Thoracic aorta endothelial cell (primary cell): ENCODE measurements at places on chromosomes 7 and 10. TPM values are rescaled to one million over a fixed set of nuclear protein-coding genes. Genes with fewer than 3 reads are reported as not detected.

The MYOZ1 gene
- total RNA-seq: not detected in 2 replicates

The RNLS gene
- total RNA-seq: 3.2 and 5.7 TPM in 2 replicates

The C7orf57 gene
- total RNA-seq: 0.07 TPM in 1 of 2 replicates, not detected in the other

The PSD gene
- total RNA-seq: 0.07 and 0.13 TPM in 2 replicates

The HPSE2 gene
- not detected in 2 replicates for total RNA-seq

The LIPN gene
- not detected in 2 replicates for total RNA-seq

The NEUROG3 gene
- not detected in 2 replicates for total RNA-seq

The AKR1C3 gene
- 98.7 and 144 TPM in 2 replicates for total RNA-seq

The SPDYE6 gene
- total RNA-seq: not detected in 2 replicates

The ASAH2 gene
- 0.27 and 0.43 TPM in 2 replicates for total RNA-seq

The ABI1 gene
- total RNA-seq: 61.3 and 71.2 TPM in 2 replicates

The CREB5 gene
- 5.9 and 6.9 TPM in 2 replicates for total RNA-seq

The CPED1 gene
- 0.86 and 1.3 TPM in 2 replicates for total RNA-seq

The CRHR2 gene
- total RNA-seq: not detected in 2 replicates

The FOXI2 gene
- not detected in 2 replicates for total RNA-seq

The CALML3 gene
- total RNA-seq: not detected in 2 replicates

The TUBB8 gene
- 0.07 TPM in 1 of 2 replicates, not detected in the other for total RNA-seq

The KIAA1549 gene
- 3.5 and 4.8 TPM in 2 replicates for total RNA-seq

The PALD1 gene
- total RNA-seq: 38.7 and 54.8 TPM in 2 replicates

The ZNF804B gene
- not detected in 2 replicates for total RNA-seq

The ANKRD16 gene
- 5.3 and 6.6 TPM in 2 replicates for total RNA-seq

The EN2 gene
- not detected in 2 replicates for total RNA-seq

The SLC39A12 gene
- total RNA-seq: not detected in 2 replicates

The NKX2-3 gene
- 2.4 TPM in 1 of 2 replicates, not detected in the other for total RNA-seq

The XRCC2 gene
- total RNA-seq: 12.5 and 17.3 TPM in 2 replicates
